ENCODE measurements at places on chromosomes 1 and 21.

- peak; percentile 80 for DNase-seq
Measured at GRCh38 chr1:111690306-111690617, 48.9 kb downstream of the INKA2 start.

GRCh38 chr21:46454634-46455390, 3.9 kb upstream of the DIP2A start:
- DNase-seq: no peak

GRCh38 chr1:97524211-97524610, 396.6 kb downstream of the DPYD start:
- no peak for DNase-seq

DNA sequence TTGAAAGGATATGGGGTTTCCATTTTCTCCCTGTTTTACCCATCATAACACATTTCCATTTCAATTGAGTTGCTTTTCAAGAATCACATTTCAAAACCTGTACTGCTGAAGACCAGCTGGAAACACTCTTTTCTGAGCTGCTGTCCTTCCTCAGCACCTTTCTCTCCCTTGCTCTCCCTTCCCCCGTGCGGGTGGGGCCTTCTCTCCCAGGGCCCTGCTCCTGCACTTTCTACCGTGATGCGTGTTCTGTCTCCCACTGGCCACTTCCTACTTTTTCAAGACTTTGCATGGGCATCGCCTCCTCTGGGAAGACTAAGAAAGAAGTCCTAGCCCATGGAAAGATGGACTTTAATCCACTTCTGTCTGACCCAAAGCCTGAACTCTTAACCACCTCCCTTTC, 390.4 kb downstream of the PTPRU start:
- DNase-seq: no peak

DNA sequence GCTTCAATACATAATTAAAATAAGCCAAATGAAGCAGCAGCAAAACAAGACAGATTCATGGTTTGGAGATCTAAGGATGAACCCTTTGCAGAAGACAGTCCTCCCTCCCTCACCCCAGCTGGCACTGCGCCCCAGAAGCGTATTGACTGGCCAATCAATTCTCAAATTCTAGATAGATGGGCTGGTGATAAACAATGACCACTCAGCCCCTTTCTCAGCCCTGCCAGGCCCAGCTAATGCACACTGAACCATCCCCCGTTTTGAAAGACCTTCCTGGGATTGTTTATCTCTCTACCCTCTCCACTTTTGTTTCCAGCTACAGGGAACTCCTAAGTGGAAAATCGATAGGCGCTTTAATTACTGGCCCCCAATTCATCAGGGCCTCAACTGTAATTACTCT, 29.0 kb downstream of the TNR start:
- DNase-seq: no peak

- peak; percentile 59 for DNase-seq
Measured at GRCh38 chr1:106699433-106699832, 357.0 kb upstream of the PRMT6 start.

- DNase-seq: peak; percentile 35
Measured at GRCh38 chr1:109112652-109113285, 1.1 kb upstream of the ELAPOR1 start.

- peak; percentile 44 for DNase-seq
Measured at GRCh38 chr1:79711001-79711431, 704.5 kb upstream of the ADGRL4 start.

GRCh38 chr1:185849014-185849413, 114.8 kb downstream of the HMCN1 start:
- no peak for DNase-seq

DNA sequence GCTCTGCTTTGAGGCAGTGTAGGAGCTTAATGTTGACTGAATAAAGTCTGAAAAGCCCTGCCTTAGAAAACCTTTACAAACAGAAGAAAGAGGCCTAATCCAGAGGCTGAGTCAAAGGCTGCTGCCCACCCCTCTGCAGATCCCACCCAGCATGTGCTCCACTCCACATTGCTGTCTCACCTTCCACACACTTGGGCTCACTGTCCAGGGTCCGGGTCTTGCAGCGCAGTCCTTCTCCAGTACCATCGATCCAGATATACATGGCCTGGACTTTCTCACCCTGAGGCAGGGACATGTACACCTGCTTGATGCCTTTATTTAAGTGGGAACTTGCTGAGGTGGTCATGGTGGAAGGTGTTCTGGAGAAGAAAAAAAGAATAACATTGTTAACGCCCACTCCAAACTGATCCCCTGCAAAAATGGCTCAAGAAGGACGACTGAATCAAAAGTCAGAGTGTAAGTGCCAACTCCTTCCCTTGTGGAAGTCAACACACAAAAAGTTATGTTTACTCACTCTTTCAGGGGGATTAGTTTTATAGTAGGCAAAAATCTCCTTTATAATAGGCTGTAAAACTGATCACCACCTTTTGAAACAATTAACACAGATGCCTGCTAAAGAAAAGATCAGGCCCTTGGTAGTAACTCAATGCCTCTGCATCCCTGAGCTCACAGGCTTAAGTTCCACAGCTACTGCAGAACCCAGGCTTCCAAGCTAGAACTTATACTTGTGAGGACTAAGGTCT, 3.0 kb downstream of the GLUL start:
- DNase-seq: no peak

DNA sequence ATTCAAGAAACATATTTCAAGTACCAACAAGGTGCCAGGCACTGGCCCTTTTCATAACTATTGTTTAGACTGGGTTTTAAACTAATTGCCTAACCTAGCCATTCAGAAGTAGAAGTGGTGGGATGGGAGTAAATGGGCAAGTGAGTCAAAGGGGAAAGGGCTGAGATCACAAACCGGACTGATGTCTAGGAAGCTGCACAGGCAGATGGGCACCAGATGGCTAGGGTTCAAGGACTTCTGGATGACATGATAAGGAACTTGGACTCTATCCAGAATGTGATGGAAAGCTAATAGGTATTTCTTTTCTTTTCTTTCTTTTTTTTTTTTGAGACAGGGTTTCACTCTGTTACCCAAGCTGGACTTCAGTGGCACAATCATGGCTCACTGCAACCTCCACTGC, 46.6 kb downstream of the LYST start:
- DNase-seq: no peak

GRCh38 chr1:242605521-242605920, 81.0 kb upstream of the PLD5 start:
- DNase-seq: no peak

- DNase-seq: no peak
Measured at GRCh38 chr1:61776091-61776490, 33.8 kb downstream of the PATJ start.

GRCh38 chr1:10629816-10630571, 155.2 kb downstream of the PEX14 start:
- DNase-seq: no peak

DNA sequence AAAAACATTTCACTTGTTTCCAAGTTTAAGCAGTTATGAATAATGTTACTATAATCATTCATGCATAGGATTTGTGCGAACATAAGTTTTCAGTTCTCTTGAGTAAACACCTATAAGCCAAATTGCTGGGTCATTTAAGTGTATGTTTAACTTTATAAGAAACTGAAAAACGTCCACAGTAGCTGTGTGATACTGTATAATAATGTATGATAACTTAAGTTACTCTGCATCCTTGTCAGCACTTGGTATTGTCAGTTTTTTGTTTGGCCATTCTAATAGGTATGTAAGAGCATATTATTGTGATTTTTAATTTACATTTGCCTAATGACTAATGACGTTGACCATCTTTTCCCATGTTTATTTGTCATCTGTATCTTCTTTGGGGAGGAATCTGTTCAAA, 14.4 kb upstream of the SLC35A3 start:
- DNase-seq: no peak

- DNase-seq: no peak
Measured at GRCh38 chr1:78627321-78627720, 7.1 kb downstream of the IFI44L start.

GRCh38 chr1:215114154-215114933, 31.8 kb downstream of the KCNK2 start:
- peak; percentile 65 for DNase-seq

GRCh38 chr1:8351693-8352470, 34.0 kb downstream of the SLC45A1 start:
- no peak for DNase-seq

GRCh38 chr1:184479435-184480167, 92.8 kb downstream of the C1orf21 start:
- no peak for DNase-seq

GRCh38 chr1:63321785-63322113, 618 bp upstream of the FOXD3 start:
- no peak for DNase-seq

GRCh38 chr1:94884106-94884505, 42.8 kb downstream of the CNN3 start:
- no peak for DNase-seq

- DNase-seq: no peak
Measured at GRCh38 chr1:168871531-168871930, 142.5 kb upstream of the DPT start.

GRCh38 chr1:154867841-154868605, 2.1 kb downstream of the KCNN3 start:
- no peak for DNase-seq

GRCh38 chr1:11725616-11726015, 10.3 kb upstream of the AGTRAP start:
- no peak for DNase-seq

GRCh38 chr21:17794518-17795145, 24.5 kb downstream of the C21orf91 start:
- no peak for DNase-seq

DNA sequence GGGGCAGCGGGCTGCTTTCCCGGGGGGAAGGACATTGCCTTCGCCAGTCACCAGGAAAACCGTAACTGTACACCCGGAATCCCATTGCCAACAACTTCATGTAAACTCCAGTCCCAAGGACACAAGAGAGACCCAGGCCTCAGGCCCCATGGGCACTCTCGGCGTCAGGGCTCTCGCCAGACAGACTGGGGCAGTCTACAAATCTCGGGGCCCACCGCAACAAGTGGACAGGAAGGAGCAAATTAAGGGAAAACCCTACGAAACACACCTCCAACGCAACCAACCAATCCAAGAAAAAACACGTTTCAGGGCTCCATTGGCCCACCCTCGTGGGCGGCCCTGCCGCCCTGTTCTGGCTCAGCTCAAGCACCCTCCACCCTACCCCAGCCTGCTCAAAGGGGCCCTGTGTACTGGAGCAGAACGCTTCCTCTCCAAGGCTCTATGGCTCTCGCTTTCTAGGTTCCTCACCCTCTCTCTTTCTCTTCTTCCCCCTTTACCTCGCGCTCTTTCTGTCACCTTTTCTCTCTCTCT, 4.6 kb upstream of the ZNF678 start:
- no peak for DNase-seq

DNA sequence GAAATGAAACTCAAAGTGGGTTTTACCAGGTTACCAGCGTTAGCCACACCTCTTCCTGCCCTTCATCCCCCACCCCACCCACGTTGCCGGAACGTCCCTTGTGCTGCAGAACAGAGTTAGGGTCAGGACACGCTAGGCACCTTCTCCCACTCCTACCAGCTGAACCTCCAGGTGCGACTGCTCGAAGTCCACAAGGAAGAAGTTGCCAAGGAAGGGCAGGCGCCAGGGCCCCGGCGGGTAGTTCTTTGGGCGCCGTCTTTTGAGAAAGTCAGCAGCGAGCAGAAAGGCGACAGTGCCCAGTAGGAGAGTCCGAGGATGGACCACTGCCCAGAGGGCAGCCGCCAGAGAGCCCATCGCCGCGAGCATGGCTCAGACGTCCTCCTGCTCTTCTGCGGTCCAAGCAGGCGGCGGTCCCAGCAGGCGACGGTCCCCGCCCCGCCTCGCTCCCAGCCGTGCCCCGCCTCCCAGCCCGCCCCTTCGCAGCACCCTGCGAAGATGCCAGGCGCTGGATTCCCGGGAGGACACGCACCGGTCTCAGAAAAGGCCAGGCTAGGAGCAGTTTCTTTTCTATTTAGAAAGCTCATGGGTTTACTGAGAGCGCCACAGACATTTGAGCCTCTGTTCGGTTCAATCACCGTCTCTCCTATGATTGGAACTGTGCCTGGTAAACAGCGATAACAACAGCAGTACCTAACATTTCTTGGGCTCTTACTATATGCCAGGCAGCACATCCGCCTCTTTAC, at the start of gene CYP2J2:
CYP2J2 (minus strand) TSS at position 393 of the 743 bp plus-strand sequence; CDS start at position 366, 27 bp downstream.
- DNase-seq: no peak

- DNase-seq: peak; percentile 9
Measured at GRCh38 chr1:20640183-20640597, 6.9 kb downstream of the PINK1 start.

DNA sequence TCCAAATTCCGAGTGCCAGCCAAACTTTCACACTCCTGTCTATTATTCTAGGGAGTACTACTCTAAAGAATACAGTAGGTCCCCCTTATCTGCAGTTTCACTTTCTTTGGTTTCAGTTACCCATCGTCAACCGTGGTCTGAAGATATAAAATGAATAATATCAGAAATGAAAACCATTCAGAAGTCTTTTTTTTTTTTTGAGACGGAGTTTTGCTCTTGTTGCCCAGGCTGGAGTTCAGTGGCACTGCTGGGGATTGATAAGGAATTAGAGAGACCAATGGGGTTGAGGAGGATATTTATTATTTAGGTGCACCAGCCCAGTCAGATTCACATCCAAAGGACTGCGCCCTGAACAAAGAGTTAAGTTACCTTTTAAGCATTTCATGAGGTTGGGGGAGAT, 52.9 kb upstream of the SRSF10 start:
- DNase-seq: no peak

- no peak for DNase-seq
Measured at GRCh38 chr21:41681348-41681801, 85.5 kb downstream of the RIPK4 start.

GRCh38 chr1:179632868-179633267, 41.2 kb downstream of the TDRD5 start:
- no peak for DNase-seq

DNA sequence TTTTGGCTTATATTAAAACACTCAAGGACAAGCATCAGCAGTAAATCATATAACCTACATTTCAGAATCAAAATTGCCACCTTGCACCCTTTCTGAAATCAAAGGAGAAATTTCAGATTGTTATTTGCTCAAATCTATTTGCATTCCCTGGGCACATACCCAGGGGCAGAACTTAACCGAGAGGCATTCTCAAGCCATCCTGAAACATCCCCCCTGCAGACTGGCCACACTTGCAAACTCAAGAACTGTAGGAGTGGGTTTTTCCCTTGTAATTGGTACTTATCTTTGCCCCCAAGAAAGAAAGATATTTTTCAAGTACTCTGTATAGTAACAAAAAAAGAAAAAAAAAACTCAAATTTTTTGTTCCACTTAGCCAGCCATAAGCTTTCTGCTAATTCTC, 213.6 kb upstream of the ESRRG start:
- DNase-seq: no peak

GRCh38 chr1:202004711-202005110, 5.7 kb upstream of the ELF3 start:
- no peak for DNase-seq

GRCh38 chr1:91883470-91883869, 2.5 kb downstream of the TGFBR3 start:
- DNase-seq: no peak
